HuH-7.5 (cell line): ENCODE measurements at places on chromosomes 12 and 14.

- DNase-seq, result no peak
Observed at GRCh38 chr14:94880876-94881275, 111.0 kb upstream of the GSC start.

- no peak for DNase-seq
Observed at GRCh38 chr14:55819610-55820304, 239.8 kb downstream of the KTN1 start.

GRCh38 chr12:12915656-12916055 is 24.3 kb downstream of the GPRC5A start:
- DNase-seq, result no peak

GRCh38 chr14:34379816-34380470 is 82.1 kb downstream of the SPTSSA start:
- no peak for DNase-seq

- no peak for DNase-seq
Observed at GRCh38 chr12:132629330-132629729, 10.8 kb downstream of the P2RX2 start.

DNA sequence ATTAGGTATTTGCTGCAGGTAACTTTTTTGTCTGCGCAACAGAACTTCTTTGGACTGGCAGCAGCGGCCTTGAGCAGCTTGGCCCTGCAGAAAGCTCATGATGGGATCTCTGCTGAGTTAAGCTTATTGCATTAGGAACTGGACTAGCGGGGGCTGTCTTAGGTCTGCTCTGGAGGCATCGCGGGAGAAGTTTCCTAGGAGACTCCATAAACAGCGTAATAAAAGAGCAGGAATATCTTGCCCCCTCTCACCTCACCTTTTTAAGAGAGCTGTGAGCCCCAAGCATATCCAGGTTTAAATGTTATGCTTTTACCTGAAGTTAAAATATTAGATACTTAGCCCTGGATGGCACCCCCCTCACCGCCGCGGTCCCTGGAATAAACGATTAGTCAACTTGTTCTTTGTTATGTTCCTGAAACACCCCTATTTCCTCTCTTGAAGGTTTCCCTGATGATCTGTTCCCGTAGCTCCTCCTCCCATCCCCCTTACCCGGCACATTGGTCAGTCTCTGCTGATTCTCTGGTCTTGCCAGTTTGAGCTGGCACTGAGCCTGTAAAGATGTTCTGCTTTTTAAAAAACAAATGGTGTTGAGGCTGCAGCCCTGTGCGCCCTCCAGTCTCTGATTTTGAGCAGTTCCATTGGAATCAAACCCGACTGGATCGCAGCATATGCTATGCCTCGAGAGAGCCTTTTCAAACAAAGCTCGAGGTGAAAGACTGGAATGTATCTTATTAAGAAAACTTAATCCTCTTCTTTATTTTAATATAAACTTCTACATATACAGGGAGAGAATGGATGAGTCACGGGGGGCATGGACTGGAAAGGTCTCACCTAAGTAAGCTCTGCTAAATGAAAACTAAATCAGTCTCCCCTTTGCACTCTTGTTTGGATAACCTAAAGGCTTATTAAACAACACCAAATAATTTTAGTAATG is 1.9 kb downstream of the MLXIP start:
- DNase-seq, result no peak

- DNase-seq, result no peak
Observed at GRCh38 chr12:57522887-57523705, 472 bp downstream of the MBD6 start.

- no peak for DNase-seq
Observed at GRCh38 chr12:9948606-9949296, 16.6 kb upstream of the CLEC2A start.

DNA sequence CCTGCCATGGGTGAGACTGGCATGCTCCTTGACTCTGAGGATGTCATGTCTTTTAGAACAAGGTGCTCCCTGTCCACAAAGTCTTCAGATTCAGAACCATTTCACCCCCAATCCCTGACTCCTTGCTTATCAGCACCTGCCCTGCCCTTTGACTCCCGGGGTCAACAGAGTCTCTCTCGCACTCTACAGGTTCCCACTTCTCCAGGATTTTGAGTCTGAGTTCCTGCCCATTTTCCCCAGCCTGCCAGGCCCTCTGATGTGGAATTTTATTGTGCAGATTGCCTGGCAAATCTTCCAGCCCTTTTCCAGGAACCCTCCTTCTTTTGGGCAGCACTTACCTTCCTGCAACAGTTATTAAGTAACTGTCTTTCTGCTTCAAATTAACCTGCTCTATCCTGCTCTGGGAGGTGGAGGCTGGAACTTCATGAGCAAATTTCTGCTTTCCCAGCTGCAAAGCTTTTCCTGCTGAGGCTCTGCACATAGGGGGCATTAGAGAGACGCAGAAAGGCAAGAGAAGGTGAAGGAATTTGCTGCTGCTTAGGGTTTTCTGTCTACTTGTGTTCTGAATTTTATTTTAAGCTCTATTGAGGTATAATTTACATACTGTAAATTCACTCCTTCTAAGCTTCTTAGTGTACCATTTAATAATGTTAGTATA is 259.1 kb downstream of the PCNX1 start:
- peak; percentile 61 for DNase-seq

- no peak for DNase-seq
Observed at GRCh38 chr14:101022121-101022520, 118.6 kb upstream of the RTL1 start.

DNA sequence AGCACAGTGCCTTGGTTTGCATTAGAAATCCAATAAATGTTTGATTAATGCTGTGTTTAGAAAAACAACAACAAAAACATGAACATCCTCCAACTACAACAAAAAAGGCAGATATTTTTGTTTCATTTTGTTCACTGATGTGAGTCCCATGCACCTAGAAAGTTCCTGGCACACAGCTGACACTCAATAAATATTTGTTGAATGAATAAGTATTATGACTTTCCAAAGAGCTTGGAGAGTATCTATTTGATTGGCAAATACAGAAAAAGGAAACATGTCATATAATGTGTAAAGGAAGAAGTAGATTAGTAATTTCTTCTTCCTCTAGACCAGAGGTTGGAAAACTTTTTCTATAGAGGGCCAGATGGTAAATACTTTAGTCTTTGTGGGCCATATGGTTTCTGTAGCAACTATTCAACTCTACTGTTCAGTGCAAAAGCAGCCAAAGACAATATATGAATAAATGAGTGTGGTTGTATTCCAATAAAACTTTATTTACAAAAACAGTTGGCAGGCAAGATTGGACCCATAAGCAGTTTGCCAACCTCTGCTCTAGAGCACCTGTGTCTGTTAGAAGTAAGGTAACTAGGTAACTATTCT is 312.3 kb upstream of the DIO2 start:
- no peak for DNase-seq

- peak; percentile 35 for DNase-seq
Observed at GRCh38 chr12:126747530-126748149, 1519.3 kb upstream of the TMEM132C start.
